ENCODE measurements at places on chromosomes 11 and 22.
A peak's percentile ranks its signal among the peaks of the same experiment; 100 is the strongest.

DNA sequence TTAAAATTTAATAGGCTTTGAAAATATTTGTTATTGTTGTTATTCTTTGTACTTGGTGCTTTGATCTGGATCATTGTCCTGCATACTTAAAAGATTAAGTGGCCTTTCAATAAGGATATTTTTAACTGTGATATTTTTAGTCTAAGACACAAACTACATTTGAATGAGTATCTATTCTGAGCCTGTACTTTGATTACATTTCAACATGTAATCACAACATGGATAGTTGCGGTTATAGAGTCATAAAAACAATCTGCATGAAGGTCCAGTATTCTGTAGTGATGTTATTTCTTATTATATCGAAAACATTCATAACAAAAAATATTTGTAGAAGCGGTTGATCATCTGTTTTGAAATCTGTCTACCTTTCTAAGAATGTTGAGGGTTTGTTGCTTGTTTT, 58.6 kb downstream of the HIPK3 start:
- DNase-seq: no peak

DNA sequence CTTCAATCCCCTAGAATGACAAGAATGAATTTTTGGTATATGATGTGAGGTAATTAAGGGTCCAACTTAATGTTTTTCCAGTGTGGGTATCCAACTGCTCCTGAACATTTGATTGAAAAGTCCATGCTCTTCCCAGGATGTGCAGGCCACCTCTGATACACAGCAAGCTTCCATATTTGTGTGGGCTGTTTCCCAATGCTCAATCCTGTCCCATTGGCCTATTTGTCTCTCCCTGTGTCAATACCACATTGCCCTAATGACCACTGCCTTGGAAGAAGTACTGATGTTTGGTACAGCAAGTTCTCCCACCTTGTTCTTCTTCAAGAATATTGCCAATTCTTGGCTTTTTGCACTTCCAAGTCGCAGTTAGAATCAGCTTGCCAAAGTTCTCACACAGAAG, 42.9 kb downstream of the KCNQ1OT1 start:
- no peak for DNase-seq

GRCh38 chr11:12806113-12806512, 131.9 kb downstream of the TEAD1 start:
- DNase-seq: no peak

GRCh38 chr11:25293166-25293565, 796.3 kb downstream of the LUZP2 start:
- DNase-seq: no peak

- DNase-seq: no peak
These were observed 129.2 kb downstream of the CACNA1I start for GRCh38 chr22:39699631-39700360.

DNA sequence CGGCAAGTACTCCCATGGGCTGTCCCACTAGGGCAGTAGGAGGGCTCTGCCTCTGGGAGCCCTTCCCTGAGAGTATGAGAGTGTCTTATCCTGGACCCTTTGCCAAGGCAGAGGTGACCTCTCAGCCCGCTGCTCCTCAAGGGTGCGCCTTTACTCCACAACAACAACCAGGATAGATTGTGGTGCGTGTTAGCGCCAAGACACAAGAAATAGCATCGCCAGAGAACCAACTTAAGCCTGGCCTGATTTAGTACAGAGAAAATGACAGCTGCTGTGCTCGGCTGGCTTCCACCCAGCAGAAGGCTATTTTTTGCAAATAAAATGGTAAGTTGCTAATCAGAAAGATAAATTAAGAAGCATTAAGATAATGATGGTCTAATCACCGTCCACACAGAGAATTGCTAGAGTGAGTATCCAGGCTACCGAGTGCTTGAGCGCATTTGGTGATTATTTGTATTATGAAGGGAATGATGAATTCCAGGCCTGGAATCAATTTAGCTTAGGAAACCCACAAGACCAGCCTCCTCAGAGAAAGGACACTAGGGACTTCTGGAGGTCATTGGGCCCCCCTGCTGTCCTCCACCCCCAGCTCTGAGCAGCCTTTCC, 119.8 kb downstream of the PKNOX2 start:
- no peak for DNase-seq

- DNase-seq: peak; percentile 85
These were observed 7.6 kb downstream of the CARS1 start for GRCh38 chr11:3049430-3050243.

DNA sequence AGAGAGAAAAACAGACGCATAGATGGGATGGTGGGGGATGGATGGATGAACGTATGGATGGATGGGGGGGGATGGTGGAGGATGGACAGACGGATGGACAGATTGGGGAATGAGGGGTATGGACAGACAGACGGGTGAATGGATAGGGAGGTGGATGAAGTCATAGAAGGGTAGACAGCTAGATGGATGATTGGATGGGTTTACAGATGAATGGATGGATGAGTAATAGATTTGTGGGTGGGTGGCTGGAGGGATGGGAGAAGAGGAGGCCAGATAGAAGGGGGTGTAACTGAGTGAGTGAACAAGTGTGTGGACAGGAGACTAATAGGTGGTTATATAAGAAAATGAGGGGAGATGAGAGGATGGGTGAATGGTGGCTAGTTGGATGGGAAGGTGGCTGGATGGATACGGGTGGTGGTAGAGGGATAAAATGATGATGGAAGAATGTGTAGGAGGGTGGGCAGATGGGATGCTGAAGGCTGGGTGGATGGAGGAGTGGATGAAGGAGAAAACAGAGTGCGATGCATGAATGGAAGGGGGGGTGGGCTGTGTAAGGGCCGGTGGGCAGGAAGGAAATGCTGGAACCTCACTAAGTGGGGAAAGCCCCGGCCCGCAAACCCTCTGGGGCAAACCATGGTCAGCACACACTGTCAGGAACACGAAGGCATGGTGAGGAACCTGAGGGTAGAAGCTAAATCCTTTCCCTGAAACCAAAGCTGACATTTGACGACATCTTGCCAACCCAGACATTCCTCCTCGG, 21.6 kb downstream of the ARVCF start:
- DNase-seq: no peak

- DNase-seq: no peak
These were observed 432.9 kb upstream of the CNTN5 start for GRCh38 chr11:98587884-98588283.

- peak; percentile 55 for DNase-seq
These were observed 13.0 kb upstream of the CYB5R3 start for GRCh38 chr22:42661985-42662831.

GRCh38 chr22:19663821-19664355, 50.4 kb upstream of the SEPTIN5 start:
- DNase-seq: no peak

GRCh38 chr22:17161991-17162390, 2.9 kb upstream of the HDHD5 start:
- no peak for DNase-seq

DNA sequence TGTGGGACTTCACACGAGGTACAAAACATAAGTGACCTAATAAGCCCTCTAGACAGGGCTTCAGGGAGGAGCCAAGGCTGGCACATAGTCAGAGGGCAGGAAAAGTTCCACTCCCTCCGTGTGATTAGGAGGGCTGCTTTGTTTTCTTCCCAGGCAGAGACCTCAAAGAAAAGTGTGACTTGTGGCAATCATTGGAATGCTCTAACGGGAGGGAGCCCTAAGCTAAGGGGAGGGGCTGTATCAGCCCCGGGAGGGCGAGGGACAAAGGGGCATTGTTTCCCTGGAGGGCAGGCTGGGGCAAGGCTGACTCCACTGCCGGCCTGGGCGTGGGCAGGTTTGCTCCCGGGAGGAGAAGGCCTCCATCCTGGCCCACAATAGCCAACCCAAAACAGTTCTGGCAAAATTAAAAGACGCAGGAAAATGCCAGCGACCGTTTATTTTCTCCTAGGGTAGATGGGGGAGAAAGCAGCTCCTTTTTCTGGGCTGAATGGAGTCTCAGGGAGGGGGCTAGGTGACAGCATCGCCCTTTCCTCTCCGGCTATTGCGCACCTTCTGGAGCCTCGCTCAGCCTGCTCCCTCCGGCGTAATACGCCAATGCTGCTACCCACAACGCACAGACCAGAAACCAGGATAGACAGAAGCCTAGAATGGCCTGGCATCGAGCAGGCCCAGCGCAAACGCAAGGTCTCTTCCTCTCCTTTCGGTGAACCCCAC, 60.2 kb downstream of the ENDOD1 start:
- peak; percentile 61 for DNase-seq

- DNase-seq: no peak
These were observed 1.5 kb upstream of the GRAMD4 start for GRCh38 chr22:46618667-46619066.

DNA sequence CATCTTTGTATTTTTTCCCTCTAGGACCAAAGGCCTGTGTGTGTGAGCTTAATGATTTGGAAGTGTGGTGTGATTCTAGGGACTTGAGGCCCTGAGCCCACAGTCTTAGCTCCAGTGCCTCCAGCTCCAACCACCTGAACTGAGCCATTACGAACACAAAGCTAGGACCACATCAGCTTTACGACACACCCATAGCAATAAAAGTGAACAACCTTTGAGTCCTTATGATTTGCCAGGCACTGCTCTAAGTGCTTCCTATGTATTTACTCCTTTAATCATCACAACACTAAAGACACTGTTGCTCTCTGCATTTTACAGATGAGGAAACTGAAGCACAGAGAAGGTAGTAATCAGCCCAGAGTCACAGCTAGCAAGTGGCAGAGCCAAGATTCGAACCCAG, 126.4 kb downstream of the EHF start:
- no peak for DNase-seq

DNA sequence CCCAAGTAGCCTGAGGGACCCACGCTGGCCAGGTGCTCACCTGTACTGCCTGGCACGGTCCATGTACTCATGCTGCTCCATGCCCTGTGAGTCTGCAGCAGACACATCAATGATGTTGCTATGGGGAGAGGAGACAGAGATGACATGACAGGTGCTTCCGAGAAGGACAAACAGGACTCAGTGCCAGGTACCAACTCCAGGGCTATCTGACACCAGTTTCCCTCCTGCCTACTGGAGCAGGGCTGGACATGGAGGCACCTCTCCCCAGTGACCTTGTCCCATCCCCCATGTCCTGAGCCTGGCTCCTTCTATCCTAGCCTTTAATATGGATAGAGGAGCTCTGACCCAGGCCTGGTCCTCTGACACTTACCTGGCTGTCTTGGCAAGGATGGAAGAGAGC, 4.4 kb downstream of the LAMTOR1 start:
- no peak for DNase-seq

- DNase-seq: no peak
These were observed 915 bp upstream of the SREBF2 start for GRCh38 chr22:41831828-41832552.

DNA sequence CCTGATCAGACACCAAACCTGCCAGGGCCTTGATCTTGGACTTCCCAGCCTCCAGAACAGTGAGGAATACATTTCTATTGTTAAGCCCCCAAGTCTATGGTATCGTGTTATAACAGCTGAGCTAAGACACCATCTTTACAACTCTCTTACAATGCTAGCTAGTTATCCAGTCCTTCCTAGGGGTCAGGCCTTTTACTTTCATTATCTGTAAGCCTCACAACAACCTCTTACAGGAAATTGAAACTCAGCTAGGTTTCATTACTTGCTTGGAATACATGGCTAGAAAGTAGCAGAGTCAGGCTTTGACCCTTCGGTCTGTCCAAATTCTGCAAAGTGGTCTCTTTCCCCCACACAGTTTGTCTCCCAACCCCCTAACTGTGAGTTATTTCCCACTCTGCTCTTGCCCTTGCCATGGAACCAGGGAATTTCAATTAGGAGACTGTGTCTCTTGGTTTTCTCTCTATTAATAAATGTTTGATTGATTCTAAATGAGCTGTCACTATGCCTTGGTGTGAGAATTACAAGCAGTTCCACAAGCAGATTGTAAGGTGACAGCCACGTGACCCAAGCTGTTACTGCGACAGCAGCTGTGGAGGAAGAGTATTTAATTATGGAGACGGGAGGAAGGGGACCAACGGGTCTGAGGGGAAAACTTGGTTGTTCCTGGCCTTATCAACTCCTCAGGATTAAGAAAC, 38.4 kb upstream of the CLMP start:
- no peak for DNase-seq

DNA sequence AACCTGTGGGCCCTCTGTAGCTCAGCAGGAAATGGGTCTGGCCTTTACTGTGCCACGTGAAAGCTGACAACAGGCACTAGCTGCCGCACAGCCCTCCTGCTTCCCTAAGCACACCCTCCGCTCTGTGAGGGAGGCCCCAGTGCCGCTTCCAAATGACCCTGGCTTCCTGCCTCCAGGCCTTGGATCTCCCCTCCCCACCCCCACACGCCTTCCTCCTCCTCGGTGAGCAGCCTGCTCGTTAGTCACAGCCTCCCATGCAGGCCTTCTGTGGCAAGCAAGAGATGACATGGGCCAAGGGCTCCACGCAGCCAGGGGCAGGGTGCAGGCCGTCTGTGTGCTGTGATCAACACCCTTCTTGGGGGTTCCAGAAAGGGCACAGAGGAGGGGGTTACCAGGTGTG, 15.3 kb upstream of the RASL10A start:
- no peak for DNase-seq

DNA sequence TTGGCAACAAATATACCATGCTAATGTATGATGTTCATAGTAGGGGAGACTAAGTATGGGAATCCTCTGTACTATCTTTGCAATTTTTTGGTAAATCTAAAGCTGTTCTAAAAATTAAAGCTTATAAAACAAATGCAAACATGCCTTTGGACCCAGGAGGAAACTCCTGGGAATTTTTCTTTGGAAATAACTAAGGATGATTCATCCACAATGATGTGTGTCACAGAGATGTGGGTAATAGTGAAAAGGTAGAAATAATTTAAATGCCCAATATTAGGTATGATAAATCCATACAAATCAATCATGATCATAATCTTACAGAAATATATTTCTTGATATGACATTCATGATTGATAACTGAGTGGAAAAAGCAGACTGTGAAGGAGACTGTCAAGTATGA, 135.8 kb downstream of the TRIM44 start:
- DNase-seq: no peak

DNA sequence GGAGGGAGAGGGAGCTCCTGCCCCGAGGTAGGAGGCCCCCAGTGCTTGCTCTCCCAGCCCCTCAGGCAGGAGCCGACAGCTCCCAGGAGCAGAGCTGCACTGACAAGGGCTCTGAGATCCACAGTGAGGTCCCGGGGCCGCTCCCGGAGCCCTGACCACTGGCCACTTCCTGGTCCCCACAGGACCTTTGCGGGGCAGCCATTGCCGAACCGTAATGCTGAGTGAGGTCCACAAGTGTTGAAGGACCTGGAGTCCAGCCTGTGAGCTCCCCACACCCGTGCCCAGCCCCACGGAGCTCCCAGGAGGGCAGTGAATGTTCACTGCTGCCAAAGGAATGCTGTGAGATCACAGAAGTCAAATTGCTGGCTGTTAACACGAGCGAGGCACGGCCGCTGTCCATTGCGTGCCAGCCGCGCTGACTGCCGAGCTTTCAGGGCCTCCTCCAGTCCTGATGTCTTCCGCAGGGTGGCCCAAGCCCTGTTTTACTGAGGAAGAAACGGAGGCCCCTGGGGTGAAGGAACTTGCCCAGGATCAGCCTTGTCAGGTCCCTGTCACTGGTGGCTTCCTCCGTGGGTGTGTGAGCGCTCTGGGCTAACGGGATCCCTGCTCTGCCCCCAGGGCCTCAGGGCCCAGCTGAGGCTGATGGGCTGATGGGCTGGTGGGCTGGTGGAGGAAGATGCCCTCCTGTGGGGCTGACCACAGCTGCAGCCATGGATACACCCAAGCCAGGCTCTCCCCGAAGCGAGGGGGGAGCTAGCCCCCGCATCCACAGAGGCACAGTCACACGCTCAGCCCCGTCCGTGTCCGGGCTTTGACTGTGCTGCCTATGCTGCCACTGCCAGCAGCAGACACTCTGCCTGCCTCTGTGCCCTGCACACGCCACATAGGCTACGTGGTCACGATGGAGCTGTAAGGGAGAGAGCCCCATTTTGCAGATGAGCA, 70.8 kb downstream of the WNT7B start:
- DNase-seq: no peak

GRCh38 chr11:46557684-46558151, 36.1 kb downstream of the AMBRA1 start:
- DNase-seq: no peak
